ENCODE measurements at places on chromosomes 4 and X.

- DNase-seq, result no peak
Observed at GRCh38 chrX:24242649-24243175, 71.2 kb downstream of the SUPT20HL2 start.

GRCh38 chr4:152729466-152729865 lies 49.7 kb upstream of the TMEM154 start:
- no peak for DNase-seq

- no peak for DNase-seq
Observed at GRCh38 chr4:102774254-102774653, 13.5 kb upstream of the MANBA start.

- DNase-seq, result no peak
Observed at GRCh38 chr4:48227662-48228061, 42.0 kb downstream of the TEC start.

- no peak for DNase-seq
Observed at GRCh38 chr4:24655326-24655725, 71.0 kb upstream of the DHX15 start.

GRCh38 chr4:10045481-10045880 lies 24.2 kb upstream of the SLC2A9 start:
- no peak for DNase-seq

GRCh38 chr4:1686440-1687036 lies 2.4 kb upstream of the FAM53A start:
- DNase-seq, result no peak

DNA sequence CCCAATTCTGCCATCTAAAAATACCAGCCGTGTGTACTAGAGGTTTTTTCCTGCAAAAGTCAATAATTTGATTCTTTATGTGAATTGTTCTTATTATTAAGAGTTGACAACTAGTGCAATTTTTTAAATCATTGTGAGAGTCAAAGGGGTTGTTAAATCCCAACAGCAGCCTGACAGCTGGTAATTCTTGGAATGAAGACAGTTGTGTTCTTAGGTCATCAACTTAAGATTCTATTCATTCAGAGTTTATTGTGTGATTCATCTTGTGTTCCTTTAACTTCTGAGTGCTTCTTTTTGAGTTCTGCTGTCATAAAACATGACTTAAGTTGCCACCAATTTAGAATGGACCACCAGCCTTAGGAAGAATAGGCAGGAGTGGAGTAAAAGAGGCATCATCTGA lies 329.0 kb downstream of the NAF1 start:
- no peak for DNase-seq

DNA sequence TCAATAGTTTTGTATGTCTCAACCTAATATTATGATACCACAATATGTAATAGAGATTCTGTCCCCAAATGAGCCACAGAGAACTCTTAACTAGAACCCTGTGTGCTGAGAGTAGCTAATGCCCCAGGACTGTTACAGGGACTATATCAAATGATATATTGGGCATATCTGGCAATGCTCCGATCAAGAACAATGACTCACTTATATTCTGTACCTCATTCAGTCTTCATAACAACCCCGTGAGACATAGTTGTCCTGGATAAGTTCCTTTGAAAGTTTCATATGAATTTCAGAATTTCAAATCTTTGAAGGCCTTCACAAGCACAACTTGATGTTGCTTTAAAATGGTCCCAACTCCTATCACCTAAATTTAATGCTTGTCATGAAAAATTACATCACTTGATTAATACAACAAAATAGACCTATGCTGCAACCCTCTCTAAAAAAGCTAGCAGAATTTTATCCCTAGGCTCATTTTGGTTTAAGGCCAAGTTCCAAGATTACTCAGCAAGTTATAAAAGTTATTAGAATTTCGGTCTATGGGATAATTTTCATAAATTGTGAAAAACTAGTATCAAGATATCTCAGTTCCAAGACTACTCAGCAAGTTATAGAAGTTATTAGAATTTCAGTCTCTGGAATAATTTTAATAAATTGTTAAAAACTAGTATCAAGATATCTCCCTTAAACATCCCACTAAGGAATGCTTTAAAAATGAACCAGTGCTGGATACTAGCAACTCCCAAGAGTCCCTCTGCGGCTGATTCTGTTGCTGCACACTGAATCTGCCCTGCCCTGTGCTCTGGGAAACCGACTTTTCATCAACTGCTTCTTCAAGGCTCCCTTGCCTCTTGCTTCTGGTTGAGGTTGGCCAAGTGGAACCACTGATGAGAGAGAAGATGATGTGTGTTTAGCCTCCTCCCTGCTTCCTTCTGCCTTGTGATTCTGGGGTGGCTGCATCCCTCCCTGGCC lies 6.0 kb upstream of the ANXA3 start:
- no peak for DNase-seq

GRCh38 chrX:101091817-101092216 lies 6.2 kb upstream of the CENPI start:
- no peak for DNase-seq

GRCh38 chr4:13984991-13985800 lies 357.7 kb upstream of the BOD1L1 start:
- no peak for DNase-seq

DNA sequence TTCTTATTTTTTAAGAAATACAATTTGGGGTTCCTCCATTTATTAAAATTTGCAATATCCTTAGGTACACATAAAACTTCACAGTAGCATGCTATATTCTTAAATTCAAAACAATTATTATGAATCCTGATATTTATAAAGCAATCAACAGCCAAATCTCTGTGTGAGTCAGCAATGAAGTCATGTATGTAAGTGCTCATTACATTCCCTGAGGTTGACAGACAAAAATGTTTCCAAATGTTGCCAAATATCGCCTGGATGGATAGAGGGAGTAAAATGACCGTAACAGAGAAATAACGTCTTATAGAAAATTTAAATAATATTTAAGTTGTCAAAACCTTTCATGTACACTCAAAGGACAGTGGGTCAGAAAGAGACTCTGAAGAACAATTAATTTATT lies 220.0 kb downstream of the PCDH18 start:
- no peak for DNase-seq

- no peak for DNase-seq
Observed at GRCh38 chr4:107468812-107469211, 251.2 kb downstream of the PAPSS1 start.

DNA sequence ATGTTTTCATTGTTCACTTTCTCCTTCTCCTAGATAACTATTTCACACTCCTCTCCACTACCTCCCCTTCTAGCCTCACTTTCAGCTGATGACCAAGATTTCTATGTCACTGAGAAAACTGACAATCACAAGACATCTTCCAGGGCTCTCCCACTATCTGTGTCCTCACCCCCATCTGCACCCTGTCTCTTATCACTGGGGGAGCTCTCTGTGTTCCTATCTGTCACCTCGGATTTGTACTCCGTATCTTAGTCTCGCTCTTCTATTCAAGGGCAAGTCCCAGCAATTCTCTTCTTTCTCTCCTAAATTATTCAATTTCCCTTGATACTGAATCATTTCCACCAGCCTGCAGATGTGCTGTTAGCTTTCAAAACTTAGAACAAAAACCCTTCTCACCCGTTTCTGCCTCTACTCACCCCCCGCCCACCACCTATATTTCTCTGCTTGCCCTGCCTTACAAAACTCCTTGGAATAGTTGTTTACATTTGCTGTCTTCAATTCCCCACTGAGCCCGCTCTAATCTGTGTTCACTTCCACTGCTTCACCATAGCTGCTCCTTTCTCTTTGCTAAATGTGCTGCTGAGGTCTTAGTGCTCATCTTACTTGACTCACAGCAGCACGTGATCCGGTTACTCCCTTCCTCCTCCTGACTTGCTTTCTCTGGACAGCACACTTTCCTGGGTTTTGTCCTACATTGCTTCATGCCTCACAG lies 293.2 kb downstream of the UNC5C start:
- no peak for DNase-seq

DNA sequence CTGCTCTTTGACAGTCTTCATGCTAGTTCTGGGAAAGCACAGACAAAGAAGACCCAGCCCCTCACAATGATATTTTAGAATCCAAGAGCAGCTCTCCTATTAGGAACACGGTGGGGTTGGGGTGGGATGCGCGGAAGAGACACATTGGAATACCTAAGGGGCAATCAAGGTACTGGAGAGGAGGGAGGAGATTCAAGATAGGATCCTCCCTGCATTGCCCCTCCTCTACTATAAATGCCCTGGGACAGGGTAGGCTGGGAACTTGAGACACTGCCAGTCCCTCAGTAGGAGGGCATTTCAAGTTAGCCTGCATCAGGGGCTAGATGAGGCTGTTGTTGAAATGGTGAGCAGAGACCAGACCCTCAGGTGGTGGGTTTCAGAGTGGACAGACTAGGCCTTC lies 5.1 kb downstream of the MAGEB17 start:
- DNase-seq, result no peak

DNA sequence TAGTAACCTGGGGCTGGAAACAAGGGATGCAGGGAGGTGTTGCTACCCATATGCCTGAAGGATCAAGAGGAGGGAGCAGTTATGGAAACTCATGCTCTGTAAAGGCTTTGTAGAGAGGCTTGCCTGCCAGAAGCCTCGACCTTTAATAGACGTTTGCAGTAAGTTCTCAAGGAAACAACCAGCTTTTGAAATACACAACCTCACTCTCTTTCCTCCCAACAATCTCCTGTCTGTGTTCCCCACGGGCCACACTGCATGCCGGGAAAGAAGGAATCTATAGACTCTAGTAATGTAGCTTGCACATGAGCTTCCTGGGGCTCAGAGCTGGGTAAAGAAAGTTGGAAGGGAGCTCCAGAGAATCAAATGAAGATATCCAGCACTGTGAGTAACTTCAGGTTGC lies 101.6 kb upstream of the PACRGL start:
- DNase-seq, result no peak

DNA sequence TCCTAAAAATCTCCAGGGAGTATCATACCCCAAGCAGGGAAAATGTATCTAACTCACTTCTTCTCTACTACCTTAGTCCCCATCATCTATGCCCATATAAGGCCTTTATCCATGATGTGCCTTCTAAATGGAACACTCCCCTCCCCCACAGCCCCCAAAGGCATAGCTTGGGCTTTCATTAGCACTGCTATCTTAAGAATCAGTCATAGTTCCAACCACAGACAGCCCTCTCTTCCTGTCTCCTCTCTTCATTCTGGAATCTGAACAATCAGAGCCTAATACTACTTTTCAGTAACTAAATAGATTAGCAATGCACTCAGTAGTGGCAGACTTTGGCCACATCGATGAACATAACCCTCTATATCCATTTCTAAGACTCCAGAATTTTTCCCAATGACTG lies 313.2 kb upstream of the DKK2 start:
- no peak for DNase-seq

GRCh38 chr4:138090918-138091676 lies 151.1 kb downstream of the SLC7A11 start:
- DNase-seq, result no peak

DNA sequence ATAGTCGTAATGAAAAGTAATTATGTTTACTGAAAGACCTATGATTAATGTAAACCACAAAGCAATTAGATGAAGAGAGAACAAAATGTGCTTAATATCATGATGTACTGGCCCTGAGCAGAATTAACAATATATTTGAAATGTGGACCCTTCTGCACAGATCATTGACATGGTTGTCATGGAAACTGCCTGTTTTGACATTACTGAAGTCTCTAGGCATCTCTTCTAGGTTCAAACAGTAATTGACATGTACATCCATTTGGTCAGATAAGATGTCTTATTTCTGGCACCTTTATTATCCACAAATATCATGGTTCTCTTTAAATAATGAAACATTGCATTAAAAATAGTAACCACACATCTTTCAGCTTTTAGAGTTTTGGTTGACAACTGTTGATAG lies 251.7 kb upstream of the GNPDA2 start:
- DNase-seq, result no peak

DNA sequence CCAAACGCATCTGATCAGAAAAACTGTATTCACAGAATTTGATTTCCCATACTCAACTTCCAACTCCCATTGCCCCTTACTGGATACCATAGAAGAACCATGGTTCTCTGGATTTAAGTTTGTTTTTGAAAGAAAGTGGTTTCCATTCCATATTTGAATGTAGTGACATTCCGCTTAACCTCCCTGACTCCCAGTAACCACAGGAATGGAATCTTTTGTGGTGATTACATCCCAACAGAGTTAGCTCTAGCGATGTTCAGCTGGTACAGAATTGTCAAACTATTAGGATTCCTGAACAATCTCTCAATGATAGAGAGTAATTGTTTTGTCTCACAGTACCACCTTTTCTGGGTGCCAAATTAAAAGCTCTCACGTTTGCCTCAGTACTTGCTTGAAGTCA lies 1.7 kb downstream of the NUDT10 start:
- no peak for DNase-seq

- DNase-seq, result no peak
Observed at GRCh38 chr4:161186012-161186411, 977.8 kb downstream of the FSTL5 start.

- DNase-seq, result no peak
Observed at GRCh38 chrX:80663331-80663730, 146.3 kb downstream of the BRWD3 start.

DNA sequence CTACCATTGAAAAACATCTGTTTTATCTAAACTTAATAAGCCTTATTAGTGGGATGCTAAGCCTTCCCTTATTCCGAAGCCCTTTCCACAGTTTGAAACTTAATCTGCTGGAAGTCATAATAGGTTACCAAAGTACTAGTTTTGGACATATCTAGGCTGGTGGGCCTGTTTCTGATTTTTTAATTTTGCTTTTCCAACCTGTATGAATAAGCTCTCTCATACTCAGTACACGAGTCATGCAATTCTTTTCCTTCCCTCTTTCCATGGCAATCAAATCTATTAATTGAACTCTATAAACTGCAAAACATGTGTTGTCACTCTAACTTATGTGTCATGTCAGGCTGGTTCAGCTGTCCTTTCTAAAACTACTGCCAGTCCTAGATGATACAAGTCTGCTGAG lies 91.0 kb downstream of the AMMECR1 start:
- DNase-seq, result no peak

- DNase-seq, result no peak
Observed at GRCh38 chrX:10798041-10798440, 177.7 kb upstream of the MID1 start.

DNA sequence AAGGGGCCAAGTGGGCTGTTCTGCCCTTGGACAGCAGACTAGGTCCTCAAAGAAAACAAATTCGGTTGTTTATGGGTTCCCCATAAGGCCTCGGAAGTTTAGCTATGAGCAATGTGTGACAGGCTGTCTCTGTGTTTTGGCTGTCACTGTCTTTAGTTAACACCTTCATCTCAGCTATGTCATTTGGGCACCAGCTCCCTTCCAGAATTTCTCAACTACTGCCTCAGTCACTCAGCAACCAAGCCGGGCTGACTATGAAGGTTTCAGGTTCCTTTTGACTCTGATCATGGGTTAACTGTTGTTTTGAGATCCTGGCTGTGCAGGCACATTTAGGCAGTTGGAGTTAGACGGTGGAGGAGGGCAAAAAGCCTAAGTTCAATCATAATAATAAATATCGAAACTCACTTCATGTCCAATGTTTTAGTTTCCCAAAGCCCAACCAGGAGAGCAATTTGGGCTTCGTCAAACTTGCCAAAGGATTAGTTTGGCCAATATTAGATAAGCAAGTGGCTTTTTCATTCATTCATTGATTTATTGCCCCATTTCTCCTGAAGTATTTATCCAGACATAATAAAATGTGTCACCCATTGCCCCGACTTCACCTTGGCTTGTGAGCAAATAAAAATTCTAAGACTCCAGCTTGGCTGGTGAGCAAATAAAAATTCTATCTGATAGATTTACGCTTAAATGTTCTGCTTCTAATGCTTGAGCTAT lies 9.1 kb upstream of the PAGE1 start:
- DNase-seq, result no peak

- no peak for DNase-seq
Observed at GRCh38 chrX:102849396-102849795, 87.7 kb upstream of the RAB40AL start.
